Ovary (tissue), 10 donors: ENCODE measurements at places on chromosomes 16 and 17. TPM values are rescaled to one million over a fixed set of nuclear protein-coding genes. Genes with fewer than 3 reads are reported as not detected.

GRCh38 chr16:9364721-9365369 lies 273.4 kb downstream of the HAPSTR1 start:
- no peak for DNase-seq
- no peaks in the 10 kb centered on the region for H3K36me3 ChIP-seq
- H3K27ac ChIP-seq = no peak overlapping the region
- no peaks in the 10 kb centered on the region for H3K4me1 ChIP-seq
- no peak overlapping the region for H3K4me3 ChIP-seq
- H3K27me3 ChIP-seq = no peaks in the 10 kb centered on the region

KDM8 gene
- 3.7 TPM for polyA plus RNA-seq

- H3K4me3 ChIP-seq = no peak overlapping the region
- no peaks in the 10 kb centered on the region for H3K4me1 ChIP-seq
- no peaks in the 10 kb centered on the region for H3K27me3 ChIP-seq
- H3K27ac ChIP-seq = no peak overlapping the region
These were observed 22.7 kb upstream of the KCNJ12 start for GRCh38 chr17:21353326-21354010.

ARL5C gene
- polyA plus RNA-seq = not detected

UBFD1 gene
- 55.1 TPM for polyA plus RNA-seq

- no peak for DNase-seq
- no peak overlapping the region for H3K4me3 ChIP-seq
- H3K27ac ChIP-seq = no peak overlapping the region
- no peaks in the 10 kb centered on the region for H3K27me3 ChIP-seq
- peaks cover 7% of the 10 kb centered on the region for H3K4me1 ChIP-seq
These were observed 71.8 kb downstream of the CACNG1 start for GRCh38 chr17:67116045-67116575.

CCL17 gene
- polyA plus RNA-seq = not detected

DNA sequence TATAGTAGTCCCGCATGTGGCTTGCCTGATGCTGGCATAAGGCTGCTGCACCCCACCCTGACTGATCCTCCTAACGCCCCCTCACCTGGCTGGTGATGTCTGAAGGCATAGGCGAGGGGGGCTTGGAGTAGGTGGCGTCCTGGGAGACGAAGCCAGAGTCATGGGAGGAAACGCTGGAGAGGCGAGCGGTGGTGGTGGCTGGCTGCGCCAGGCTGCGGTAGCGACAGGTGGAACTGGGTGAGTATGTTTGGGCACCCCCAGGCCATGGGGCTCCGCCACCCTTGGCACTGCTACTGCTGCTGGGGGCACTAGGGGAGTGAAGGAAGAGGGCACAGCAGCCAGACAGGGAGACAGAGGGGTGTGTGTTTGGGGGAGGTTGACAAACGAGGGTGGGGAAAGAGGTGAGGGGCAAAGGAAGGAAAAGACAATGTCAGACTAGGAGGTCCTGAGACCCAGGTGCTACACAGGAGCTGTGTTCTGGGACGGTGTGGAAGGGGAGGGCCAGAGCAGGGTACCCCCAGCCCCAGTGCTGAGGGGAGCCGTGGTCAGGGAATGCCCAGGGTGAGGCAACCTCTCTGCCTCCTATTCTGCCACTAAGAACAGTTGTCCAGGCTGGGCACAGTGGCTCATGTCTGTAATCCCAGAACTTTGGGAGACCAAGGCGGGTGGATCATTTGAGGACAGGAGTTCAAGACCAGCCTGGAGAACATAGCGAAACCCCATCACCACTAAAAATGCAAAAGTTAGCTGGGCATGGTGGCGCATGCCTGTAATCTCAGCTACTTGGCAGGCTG lies 11.4 kb downstream of the MTSS2 start:
- H3K36me3 ChIP-seq = no peaks in the 10 kb centered on the region
- no peak overlapping the region for H3K4me3 ChIP-seq
- peak; percentile 34 for DNase-seq
- no peaks in the 10 kb centered on the region for H3K27me3 ChIP-seq

DNA sequence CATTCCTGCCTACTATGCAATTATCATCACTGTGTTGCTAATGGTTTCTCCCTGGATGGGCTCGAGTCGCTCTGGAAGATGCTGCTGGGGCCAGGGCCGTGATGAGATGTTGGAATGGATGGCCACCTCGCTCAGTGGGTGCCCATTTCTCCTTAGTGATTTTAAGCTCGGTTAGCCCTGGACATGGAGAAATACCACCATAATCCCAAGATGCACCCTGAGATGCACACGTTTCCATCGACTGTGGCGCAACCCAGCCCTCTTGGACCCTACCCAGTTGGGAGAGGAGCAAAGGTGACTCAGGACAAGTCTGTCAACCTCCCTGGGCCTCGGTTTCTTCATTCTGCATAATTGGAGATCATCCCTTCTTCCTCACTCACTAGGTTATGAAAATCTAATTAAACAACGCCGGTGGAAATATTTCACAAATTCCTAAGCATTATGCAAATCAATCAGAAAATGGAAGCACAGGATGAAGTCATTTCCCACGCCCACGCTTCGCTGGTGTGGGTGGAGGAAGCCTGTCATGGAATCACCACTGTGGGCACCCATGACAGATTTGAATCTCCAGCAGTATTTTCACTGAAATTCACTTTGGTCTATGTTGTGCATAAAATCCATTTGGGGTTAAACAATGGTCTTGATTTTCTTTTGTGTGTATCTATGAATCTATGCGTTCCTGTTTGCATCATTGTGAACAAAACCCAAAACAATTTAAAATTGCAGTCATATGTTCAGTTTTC lies 195.2 kb downstream of the AXIN2 start:
- no peaks in the 10 kb centered on the region for H3K4me1 ChIP-seq
- H3K27me3 ChIP-seq = no peaks in the 10 kb centered on the region
- no peak overlapping the region for H3K27ac ChIP-seq
- H3K4me3 ChIP-seq = no peak overlapping the region
- H3K36me3 ChIP-seq = no peaks in the 10 kb centered on the region

GRCh38 chr17:41925991-41926590 lies 4.3 kb upstream of the ODAD4 start:
- H3K4me3 ChIP-seq = no peak overlapping the region
- no peak for DNase-seq
- no peak overlapping the region for H3K27ac ChIP-seq
- peaks cover 3% of the 10 kb centered on the region for H3K4me1 ChIP-seq

DNA sequence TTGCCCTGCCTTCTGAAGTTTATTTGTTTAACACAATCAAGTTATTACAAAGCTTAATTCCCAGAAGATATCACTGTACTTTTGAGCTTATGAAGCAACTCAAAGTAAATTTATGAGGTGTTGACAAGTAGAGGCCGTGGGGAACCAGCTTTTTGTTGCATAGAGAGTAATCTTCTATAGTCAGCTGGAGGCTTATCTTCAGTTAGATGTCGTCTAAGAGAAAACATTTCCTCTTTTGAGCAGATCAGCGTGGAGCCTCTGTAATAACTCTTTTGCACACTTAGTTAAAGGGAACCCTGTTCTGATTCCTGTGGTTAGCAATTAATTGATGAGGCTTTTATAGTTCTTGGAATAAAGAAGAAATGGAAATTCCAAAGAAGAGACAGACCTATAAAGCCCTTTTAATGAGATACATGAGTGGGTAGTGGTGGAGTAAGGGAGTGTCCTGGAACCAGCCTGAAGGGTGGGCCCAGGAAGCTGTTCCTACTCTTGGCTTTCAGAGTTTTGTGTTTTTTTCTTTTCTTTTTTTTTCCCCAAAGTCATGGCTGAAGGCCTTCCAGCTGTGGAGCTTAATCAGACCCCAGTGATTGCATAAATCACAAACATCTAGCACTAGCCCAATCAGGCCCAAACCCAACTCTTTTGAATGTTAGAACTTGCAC lies 28.9 kb upstream of the MAP3K14 start:
- H3K4me1 ChIP-seq = peaks cover 13% of the 10 kb centered on the region
- no peak overlapping the region for H3K27ac ChIP-seq
- no peaks in the 10 kb centered on the region for H3K36me3 ChIP-seq
- no peaks in the 10 kb centered on the region for H3K27me3 ChIP-seq
- H3K4me3 ChIP-seq = no peak overlapping the region

EFCAB13 gene
- 3.2 TPM for polyA plus RNA-seq

KRT36 gene
- 0.50 TPM for polyA plus RNA-seq

DNA sequence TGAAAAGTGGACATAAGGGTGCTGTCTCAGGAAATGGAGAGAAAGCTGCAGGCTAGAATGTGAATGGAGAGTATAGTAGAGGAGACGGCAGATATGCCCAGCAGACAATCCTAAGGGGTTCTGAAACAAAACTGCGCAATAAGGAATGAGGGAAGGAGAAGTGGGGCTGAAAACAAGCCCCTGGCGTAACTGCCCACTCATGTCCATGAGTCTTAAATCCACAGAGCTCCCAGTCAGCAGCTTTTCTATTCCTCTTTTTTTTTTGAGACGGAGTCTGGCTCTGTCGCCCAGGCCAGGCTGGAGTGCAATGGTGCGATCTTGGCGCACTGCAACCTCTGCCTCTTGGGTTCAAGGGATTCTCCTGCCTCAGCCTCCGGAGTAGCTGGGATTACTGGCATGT lies 5.9 kb downstream of the STRADA start:
- DNase-seq = no peak
- H3K4me3 ChIP-seq = no peak overlapping the region
- no peaks in the 10 kb centered on the region for H3K4me1 ChIP-seq
- H3K27me3 ChIP-seq = no peaks in the 10 kb centered on the region

SETD1A gene
- polyA plus RNA-seq = 5.8 TPM

- H3K27ac ChIP-seq = no peak overlapping the region
- peaks cover 15% of the 10 kb centered on the region for H3K4me1 ChIP-seq
- no peak overlapping the region for H3K4me3 ChIP-seq
- peak; percentile 73 for DNase-seq
- no peaks in the 10 kb centered on the region for H3K27me3 ChIP-seq
These were observed 10.0 kb downstream of the BAIAP2 start for GRCh38 chr17:81044764-81045589.

GRCh38 chr17:48954300-48954755 lies 9.7 kb upstream of the SNF8 start:
- no peaks in the 10 kb centered on the region for H3K27me3 ChIP-seq
- H3K36me3 ChIP-seq = no peaks in the 10 kb centered on the region
- DNase-seq = no peak
- no peak overlapping the region for H3K27ac ChIP-seq
- H3K4me1 ChIP-seq = no peaks in the 10 kb centered on the region

DOC2A gene
- polyA plus RNA-seq = 3.2 TPM

GRCh38 chr16:55033225-55034156 lies 102.8 kb downstream of the IRX5 start:
- no peaks in the 10 kb centered on the region for H3K27me3 ChIP-seq
- no peaks in the 10 kb centered on the region for H3K36me3 ChIP-seq
- no peak overlapping the region for H3K4me3 ChIP-seq
- no peak overlapping the region for H3K27ac ChIP-seq
- no peaks in the 10 kb centered on the region for H3K4me1 ChIP-seq
- DNase-seq = no peak

DNA sequence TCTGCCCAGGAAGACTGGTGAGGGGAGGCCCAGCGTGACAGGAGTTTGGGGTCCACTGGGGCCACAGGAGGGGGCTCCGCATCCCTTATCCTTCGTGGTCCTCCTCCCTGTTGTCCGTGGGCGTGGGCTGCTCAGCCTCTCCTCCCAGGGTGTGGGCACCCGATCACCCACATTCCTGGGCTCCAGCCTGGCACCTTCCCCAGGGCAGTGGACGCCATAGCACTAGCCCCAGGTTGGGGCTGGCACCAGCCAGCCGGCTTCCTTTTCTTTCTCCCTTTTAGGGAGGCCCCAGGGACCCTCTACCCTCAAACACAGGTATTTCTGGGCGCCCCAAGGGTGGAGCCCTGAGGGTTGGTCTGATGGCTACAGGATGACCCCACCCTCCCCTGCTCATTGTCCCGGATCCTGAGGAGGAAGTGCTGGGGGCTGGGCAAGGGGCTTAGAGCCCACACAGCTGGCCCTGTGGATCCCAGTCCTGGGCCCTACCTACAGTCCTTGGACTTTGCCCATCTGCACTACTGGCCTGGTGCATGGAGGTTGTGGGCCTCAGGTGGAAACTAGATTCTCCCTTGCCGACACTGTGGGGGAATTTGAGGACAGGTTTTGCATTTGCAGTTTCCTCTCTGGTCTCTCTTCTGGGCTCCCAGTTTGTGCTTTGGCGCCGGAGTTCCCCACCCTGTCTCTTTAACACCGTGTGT lies 1.1 kb downstream of the KIF1C start:
- peak overlapping the region; percentile 75 for H3K4me3 ChIP-seq
- no peak for DNase-seq
- H3K27ac ChIP-seq = no peak overlapping the region
- H3K4me1 ChIP-seq = peaks cover 12% of the 10 kb centered on the region
- H3K36me3 ChIP-seq = no peaks in the 10 kb centered on the region

- DNase-seq = no peak
- H3K27me3 ChIP-seq = no peaks in the 10 kb centered on the region
- H3K27ac ChIP-seq = no peak overlapping the region
- no peaks in the 10 kb centered on the region for H3K36me3 ChIP-seq
- H3K4me3 ChIP-seq = no peak overlapping the region
These were observed 5.2 kb upstream of the TOB1 start for GRCh38 chr17:50871364-50871763.

MED13 gene
- polyA plus RNA-seq = 10.4 TPM

CACNG3 gene
- not detected for polyA plus RNA-seq

SDK2 gene
- 0.58 TPM for polyA plus RNA-seq

GRCh38 chr16:57091200-57091974 lies 996 bp upstream of the CPNE2 start:
- H3K27ac ChIP-seq = peak overlapping the region; percentile 42
- H3K4me1 ChIP-seq = no peaks in the 10 kb centered on the region
- DNase-seq = peak; percentile 69
- peak overlapping the region; percentile 55 for H3K4me3 ChIP-seq
- H3K36me3 ChIP-seq = no peaks in the 10 kb centered on the region
- H3K27me3 ChIP-seq = no peaks in the 10 kb centered on the region

- H3K4me3 ChIP-seq = peak overlapping the region; percentile 58
- DNase-seq = no peak
- no peaks in the 10 kb centered on the region for H3K27me3 ChIP-seq
- H3K27ac ChIP-seq = peak overlapping the region; percentile 59
These were observed 17.1 kb downstream of the ZNF213 start for GRCh38 chr16:3152027-3152276.

DNA sequence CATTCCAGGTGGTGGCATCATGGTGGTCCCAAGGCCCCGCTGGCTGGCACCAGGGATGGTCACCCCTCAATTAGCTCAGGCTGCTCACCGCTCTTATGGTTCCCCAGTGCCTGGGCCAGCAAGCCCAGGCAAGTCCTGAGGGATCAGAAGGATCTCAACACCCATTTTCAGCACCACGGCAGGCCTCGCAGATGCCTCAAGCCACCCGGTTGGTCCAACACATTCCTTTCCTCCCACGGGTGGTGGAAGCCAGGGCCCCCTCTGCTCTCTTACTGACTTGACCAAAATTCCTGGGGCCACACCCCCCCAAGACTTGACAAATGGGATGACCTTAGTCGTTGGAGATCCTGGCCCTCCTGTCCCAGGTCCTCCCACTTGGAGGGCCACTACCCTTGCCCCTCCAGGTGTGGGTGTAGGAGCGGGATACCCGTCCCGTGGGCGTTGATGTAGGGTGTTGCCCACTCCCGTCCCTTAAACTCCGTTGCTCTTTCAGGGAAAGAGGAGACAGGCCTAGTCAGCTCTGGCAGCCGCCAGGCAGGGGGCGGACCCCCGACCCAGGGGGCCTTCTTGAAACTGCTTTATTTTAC lies 5.9 kb downstream of the ZNF205 start:
- peaks cover 8% of the 10 kb centered on the region for H3K4me1 ChIP-seq
- no peaks in the 10 kb centered on the region for H3K36me3 ChIP-seq
- H3K27me3 ChIP-seq = no peaks in the 10 kb centered on the region
- no peak overlapping the region for H3K4me3 ChIP-seq
- no peak for DNase-seq

CMTM2 gene
- not detected for polyA plus RNA-seq

HBA1 gene
- 0.50 TPM for polyA plus RNA-seq

- no peaks in the 10 kb centered on the region for H3K36me3 ChIP-seq
- H3K4me3 ChIP-seq = peak overlapping the region; percentile 66
- DNase-seq = peak; percentile 43
- peaks cover 6% of the 10 kb centered on the region for H3K4me1 ChIP-seq
These were observed 1.0 kb downstream of the TELO2 start for GRCh38 chr16:1494129-1494640.

SPN gene
- polyA plus RNA-seq = 0.42 TPM

SLC16A11 gene
- 3.9 TPM for polyA plus RNA-seq
